ENCODE measurements at places on chromosomes 16 and 17. TPM values are rescaled to one million over a fixed set of nuclear protein-coding genes. Genes with fewer than 3 reads are reported as not detected.

The HS3ST3A1 gene
- 0.34 TPM for total RNA-seq

The DOC2A gene
- 2.6 TPM for total RNA-seq

The TERB1 gene
- total RNA-seq = not detected

The ETV4 gene
- 50.1 TPM for total RNA-seq

The KRT31 gene
- not detected for total RNA-seq

The TM4SF5 gene
- 0.64 TPM for total RNA-seq

The SLC6A4 gene
- not detected for total RNA-seq

The MT1A gene
- total RNA-seq = 15.7 TPM

The PIK3R6 gene
- total RNA-seq = not detected

The CCDC200 gene
- not detected for total RNA-seq

The PRAC2 gene
- not detected for total RNA-seq

The TEX14 gene
- total RNA-seq = 0.14 TPM

The PRR11 gene
- total RNA-seq = 47.6 TPM

The SYCE1L gene
- total RNA-seq = 7.8 TPM

The NFAT5 gene
- total RNA-seq = 12.7 TPM

The EFTUD2 gene
- 184 TPM for total RNA-seq

The KRTAP2-1 gene
- not detected for total RNA-seq

The CNOT1 gene
- 140 TPM for total RNA-seq

The CDR2L gene
- 44.0 TPM for total RNA-seq

The CFAP97D1 gene
- total RNA-seq = not detected

The SOST gene
- not detected for total RNA-seq

The NPB gene
- total RNA-seq = 0.56 TPM

The RNF112 gene
- total RNA-seq = 0.52 TPM

The SLC13A2 gene
- total RNA-seq = 0.06 TPM

The C16orf96 gene
- not detected for total RNA-seq

The NAGLU gene
- total RNA-seq = 42.8 TPM

The FN3K gene
- 6.6 TPM for total RNA-seq

The HBM gene
- total RNA-seq = not detected

The FBXL16 gene
- total RNA-seq = 1.5 TPM

The PRSS27 gene
- total RNA-seq = 1.00 TPM

The KIF22 gene
- total RNA-seq = 102 TPM

The KRT23 gene
- total RNA-seq = not detected

The RPS15A gene
- 2,316 TPM for total RNA-seq

The KRT17 gene
- 1.3 TPM for total RNA-seq

The EIF3CL gene
- total RNA-seq = 124 TPM

The KCNH4 gene
- total RNA-seq = 0.43 TPM
